ENCODE measurements at places on chromosomes 5 and 9. TPM values are rescaled to one million over a fixed set of nuclear protein-coding genes. Genes with fewer than 3 reads are reported as not detected.

The SPATA6L gene
- total RNA-seq: 1.4 TPM

The MEF2C gene
- total RNA-seq: 33.2 TPM

DNA sequence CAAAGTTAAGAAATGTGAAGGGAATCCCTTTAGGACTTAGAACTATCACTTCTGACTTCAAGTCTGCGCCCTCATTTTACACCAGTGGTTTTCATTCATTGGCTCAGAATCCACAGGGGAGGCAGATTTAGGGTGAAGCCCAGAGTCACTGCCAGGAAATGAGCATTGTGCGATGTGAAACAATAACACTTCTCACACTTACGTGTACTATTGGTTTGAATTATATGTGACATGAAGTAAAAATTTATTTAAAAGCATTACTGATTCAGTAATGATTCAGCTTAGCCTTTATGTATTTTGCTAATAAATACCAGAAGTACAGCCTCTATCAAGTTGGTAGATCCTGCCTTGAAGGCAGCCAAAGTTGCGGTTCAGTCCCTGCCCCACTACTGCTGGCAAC is 98.6 kb downstream of the PAM start:
- H3K4me1 ChIP-seq: peaks cover 27% of the 10 kb centered on the region
- no peaks in the 10 kb centered on the region for H3K27me3 ChIP-seq
- no peak overlapping the region for H3K27ac ChIP-seq
- no peak for DNase-seq

DNA sequence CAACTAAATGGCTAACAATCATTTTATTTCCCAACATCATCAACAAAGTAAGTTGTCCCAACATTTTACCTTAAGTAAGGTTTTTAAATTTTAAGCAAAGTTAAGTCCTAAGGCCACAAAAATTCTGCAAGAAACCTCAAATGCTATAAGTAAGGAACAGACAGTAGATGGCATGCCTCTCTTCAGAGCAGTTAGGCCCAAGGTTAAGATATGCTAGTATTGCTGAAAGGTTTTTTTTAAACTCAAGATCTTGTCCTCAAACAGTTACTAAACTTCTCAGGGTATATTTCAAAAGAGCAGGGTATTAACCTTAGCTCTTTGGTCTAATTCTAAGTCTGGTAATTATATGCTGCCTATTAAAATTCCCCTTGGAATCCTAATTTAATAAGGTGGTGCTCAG is 35.1 kb downstream of the PJA2 start:
- no peak overlapping the region for H3K4me3 ChIP-seq
- H3K36me3 ChIP-seq: no peaks in the 10 kb centered on the region
- H3K27ac ChIP-seq: no peak overlapping the region
- no peaks in the 10 kb centered on the region for H3K4me1 ChIP-seq
